GM13977 (cell line): ENCODE measurements at places on chromosomes 2 and 18.

DNA sequence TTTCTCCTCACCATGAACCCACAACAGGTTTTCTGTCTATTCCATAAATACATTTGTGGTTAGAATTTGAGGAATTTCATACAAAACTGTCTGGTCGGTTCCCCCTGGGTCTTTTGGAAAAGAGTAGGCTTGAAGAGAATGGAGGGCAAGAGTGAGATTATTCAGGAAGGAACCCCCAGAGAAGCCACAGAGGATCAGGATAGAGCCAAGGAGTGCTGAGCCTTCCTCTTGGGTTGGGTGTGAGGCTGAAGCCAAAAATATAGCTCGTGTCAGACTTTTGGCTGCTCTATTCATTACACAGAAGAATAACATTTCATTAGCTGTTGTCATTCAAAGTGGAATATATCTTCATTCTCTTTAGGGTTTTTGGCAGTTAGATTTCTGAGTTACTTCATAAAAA lies 45.9 kb upstream of the YES1 start:
- DNase-seq = no peak

- no peak for DNase-seq
Measured at GRCh38 chr2:74401891-74402290, 19.5 kb downstream of the C2orf81 start.

DNA sequence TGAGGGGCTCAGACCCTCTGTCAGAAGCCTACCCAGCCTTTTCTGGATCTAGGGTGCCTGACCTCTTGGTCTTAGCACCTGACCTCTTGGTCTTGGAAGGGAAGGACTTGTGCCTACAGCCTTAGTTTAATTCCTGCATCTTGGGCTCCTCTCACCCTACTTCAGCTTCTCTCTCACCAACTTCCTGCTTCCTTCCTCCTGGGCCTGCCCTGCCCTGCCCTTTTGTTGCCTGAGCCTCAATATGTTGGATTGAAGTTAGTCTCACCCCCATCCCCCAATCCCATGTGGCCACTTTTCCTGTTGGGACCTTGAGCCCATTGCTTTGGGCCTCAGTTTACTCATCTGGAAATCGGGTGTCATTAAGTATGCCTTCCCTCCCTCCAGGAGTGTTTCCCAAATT lies 206.2 kb upstream of the SKOR2 start:
- DNase-seq = no peak

DNA sequence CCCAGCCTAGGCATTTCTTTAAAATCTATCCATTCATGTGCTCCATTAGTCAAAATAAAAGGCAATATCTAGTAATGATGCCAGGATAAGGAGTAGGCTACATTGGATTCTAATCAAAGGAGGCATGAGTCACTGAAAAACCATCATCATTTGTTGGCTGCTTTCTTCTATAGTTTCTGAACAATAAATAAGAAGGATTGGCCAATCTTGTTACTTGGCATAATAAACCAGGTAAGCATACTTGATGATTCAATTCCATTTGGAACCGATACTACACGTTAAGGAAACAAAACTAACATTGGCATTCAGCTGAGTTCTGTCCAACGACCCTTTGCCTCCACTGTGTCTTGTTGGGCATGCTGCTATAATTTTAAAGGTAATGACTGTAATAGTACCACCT lies 27.2 kb downstream of the ATP8B1 start:
- no peak for DNase-seq

- no peak for DNase-seq
Measured at GRCh38 chr18:7070466-7070865, 47.1 kb downstream of the LAMA1 start.

GRCh38 chr2:25844089-25844488 lies 34.2 kb downstream of the ASXL2 start:
- no peak for DNase-seq

- DNase-seq = no peak
Measured at GRCh38 chr2:193331676-193332075, 1136.9 kb upstream of the TMEFF2 start.

GRCh38 chr2:104656571-104657163 lies 197.2 kb upstream of the POU3F3 start:
- DNase-seq = no peak

DNA sequence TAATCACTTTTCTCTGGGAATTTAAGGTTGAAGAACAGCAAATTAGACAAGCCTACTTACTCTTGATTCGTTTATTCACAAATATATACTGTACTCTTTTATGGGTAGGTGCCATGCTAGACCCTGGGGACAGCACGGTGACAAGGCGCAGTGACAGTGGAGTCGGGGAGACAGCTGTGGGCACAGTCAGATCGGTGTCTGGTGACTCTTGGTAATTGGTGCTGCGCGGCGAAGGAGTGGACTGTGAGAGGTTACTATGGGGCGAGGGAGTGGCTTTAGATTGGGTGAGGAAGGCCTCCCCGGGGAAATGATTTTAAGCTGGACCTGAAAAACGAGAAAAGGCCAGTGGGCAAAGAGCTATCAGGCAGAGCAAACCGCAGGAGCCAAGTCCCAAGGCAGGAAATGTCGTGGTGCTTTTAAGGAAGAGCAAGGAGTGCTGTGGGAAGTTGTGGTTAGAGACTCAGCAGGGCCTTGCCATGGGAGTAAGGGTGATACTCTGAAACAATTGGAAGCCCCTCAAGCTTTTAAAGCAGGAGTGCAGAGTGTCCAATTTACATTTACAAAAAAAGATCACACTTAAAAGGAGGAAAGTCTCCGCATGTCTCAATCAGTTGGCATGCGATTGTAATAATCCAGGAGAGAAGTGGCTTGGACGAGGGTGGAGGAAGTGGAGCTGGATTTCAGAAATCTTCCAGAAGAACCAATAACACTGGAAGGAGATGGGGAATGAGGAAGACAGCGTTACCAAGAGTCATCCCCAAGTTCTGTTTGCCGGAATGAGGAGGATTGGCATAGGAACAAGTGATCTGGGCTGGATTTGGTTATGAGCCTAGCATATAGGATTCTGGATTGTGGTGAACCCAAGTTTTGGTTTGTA lies 36.1 kb upstream of the TXNDC2 start:
- DNase-seq = no peak

DNA sequence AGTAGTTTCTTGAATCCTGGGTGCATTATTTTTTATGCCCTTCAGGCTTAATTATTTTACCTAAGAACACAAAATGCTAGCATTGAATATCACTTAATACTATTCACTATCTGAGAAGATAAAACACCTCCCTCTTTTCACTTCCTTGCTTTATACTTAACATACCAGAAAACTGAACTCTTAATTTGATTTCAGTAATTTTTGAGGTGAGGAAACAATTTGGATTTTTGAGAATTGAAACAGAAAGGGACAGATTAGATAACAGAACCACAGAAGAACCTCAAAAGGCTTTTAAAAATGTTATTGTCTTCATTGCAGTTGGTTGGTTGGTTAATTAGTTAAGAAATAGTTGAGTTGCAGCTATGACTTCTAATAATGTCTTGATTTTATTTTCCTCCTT lies 69.5 kb downstream of the GPD2 start:
- DNase-seq = no peak
